ENCODE measurements at places on chromosomes 6 and 20.

DNA sequence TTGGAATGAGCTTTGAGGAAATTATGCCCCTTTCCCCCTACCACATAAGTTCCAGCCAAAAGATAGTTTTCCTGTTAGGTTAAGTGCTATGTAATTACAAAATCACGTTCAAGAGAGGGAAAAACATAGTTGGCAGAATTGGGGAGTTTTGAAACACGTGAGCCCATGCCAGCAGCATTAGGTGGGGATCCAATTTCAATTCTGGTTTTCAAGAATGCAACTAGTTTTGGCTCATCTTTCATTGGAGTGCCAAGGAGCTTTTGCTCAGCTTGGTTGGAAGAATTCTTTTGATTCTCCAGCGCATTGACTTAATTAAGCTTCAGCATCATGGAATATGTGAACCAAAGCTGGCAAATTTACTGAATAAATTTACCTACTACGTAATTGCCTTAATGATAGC, 95.9 kb downstream of the SAMD5 start:
- no peak for DNase-seq

GRCh38 chr20:37622728-37623127, 71.1 kb upstream of the CTNNBL1 start:
- DNase-seq = no peak

DNA sequence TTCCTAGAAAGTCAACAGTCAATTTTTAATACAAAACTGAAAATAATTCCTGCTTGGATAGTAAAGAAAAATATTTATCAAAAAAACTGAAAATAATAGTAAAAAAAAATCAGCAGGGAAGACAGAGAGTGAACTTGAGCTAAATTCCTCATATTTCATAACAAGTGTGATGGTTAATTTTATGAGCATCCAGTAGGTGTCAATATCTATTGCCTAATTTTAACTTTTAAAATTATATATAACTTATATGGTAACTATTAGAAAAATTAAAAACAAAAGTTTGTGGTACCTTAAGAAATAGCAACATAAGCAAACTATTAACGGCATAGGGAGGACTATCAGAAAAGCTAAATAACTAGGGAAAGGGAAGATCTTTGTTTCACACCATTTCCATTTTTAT, 2.1 kb downstream of the EPM2A start:
- DNase-seq = no peak

- no peak for DNase-seq
These were observed 273.5 kb downstream of the COL12A1 start for GRCh38 chr6:74932232-74932888.

- DNase-seq = no peak
These were observed 35.9 kb upstream of the CST7 start for GRCh38 chr20:24913076-24913628.

- DNase-seq = no peak
These were observed 249.6 kb downstream of the SOD2 start for GRCh38 chr6:159443417-159443920.

DNA sequence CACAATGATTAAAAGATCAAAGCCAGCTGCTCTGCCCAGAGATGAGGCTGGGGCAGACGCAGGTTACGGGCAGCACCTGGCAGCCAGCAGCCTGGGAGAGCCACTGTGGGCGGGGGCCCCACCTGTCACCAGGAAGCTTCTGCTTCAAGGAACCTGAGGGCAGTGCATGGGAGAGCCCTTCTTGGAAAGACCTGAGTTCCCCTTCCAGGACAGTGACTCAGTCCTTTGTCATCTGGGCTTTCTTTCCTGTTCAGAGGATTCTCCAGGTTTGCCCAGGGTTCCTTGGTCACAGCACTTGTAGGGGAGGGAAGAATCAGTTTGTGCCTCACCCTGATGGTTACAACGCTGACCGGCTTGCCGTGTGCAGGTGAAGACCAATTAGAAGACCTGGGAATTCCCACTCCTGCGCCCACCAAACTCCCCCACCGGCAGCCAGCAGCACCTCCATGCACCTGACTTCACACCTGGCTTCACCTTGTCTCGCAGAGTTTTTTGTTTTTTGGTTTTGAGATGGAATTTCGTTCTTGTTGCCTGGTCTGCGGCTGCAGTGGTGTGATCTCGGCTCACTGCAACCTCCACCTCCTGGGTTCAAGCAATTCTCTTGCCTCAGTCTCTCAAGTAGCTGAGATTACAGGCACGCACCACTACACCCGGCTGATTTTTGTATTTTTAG, 2.0 kb downstream of the ZBP1 start:
- peak; percentile 72 for DNase-seq

GRCh38 chr6:127686084-127686483, 109.1 kb downstream of the C6orf58 start:
- DNase-seq = no peak

GRCh38 chr6:161906571-161906970, 632.7 kb upstream of the AGPAT4 start:
- DNase-seq = no peak

- no peak for DNase-seq
These were observed 47.9 kb downstream of the TGM2 start for GRCh38 chr20:38117205-38117604.

GRCh38 chr6:43702534-43703440, 15.2 kb upstream of the MRPS18A start:
- DNase-seq = peak; percentile 66

- no peak for DNase-seq
These were observed 26.1 kb downstream of the C6orf52 start for GRCh38 chr6:10668126-10668917.

DNA sequence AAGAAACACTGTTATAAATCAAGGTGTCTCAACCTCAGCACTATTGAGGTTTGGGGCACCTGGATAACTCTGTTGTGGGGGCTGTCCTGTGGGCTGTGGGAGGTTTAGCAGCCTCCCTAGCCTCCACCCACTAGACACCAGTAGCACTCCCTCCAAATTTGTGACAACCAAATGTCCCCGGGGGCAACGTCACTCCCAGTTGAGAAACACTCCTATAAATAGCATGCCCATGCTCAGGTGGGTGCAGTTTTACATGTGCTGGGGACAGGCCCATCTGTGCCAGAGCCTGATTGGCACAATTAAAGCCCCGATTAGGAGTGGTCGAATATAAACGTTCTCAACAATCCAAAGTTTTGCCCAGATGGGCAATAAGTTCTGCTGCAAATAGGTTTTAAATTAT, 78.9 kb downstream of the FAM50B start:
- no peak for DNase-seq

DNA sequence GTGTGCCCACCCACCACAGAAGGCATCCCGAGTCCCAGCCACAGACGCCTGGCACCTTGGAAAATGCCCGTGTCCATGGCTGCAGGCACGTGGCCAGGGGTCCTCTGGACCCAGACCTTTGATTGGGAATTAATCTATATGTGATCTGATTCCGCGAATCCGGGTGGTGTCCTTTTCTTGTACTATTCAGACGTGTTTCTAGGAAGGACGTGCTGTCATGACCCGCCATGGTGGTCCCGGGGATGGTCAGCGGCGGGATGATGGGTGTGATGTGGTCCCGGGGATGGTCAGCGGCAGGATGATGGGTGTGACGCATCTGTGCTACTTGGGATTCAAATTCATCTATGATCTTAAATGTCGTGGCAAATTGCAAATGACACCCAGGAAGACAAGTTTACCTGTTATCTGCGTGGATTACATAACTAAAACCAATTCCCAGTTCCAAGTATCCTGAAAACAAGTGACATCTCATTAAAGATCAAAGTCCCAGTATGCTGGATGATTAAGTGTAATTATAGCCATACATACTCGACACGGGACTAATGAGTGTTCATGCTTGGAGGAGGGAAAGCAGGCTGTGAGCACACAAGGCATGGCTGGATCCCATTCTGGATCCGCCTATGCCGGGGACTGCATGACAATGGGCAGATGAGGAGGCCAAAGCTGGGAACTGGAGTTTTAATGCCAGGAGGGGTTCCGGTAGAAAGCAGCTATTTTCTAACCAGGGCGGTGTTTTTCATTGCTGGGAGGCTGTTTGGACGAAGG, 256.5 kb downstream of the TAF4 start:
- no peak for DNase-seq

GRCh38 chr6:158686791-158687381, 37.0 kb downstream of the SYTL3 start:
- peak; percentile 49 for DNase-seq

Measured in activated CD8-positive, alpha-beta T cell treated with anti-CD3 and anti-CD28 coated beads for 36 hours (primary cell).